Hematopoietic multipotent progenitor cell treated with erythropoietin and hydrocortisone succinate and interleukin-3 and kit ligand, for 6 days (in vitro differentiated cells): ENCODE measurements at places on chromosomes 16 and 17.

GRCh38 chr16:3577302-3577752, at the start of gene NLRC3:
Gene NLRC3 (minus strand): TSS chr16:3577403. CDS start chr16:3565036, 12,367 bp downstream.
- peak; percentile 48 for DNase-seq

DNA sequence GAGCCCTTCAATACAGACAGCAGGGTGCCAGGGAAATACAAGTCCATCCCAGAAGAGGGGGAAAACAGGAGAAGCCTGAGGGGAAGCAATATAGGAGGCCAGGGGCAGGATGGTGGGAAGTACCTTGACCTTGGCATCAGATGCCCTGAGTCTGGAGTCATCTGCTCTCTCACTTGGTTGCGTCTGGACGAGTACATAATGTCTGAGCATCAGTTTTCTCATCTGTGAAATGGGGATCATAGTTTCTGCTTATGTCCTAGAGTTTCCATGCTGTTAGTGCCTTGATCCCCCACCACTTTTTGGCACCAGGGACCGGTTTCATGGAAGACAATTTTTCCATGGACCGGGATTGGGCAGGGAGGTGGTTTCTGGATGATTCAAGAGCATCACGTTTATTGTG, 2.3 kb downstream of the STAT5A start:
- DNase-seq, result no peak

DNA sequence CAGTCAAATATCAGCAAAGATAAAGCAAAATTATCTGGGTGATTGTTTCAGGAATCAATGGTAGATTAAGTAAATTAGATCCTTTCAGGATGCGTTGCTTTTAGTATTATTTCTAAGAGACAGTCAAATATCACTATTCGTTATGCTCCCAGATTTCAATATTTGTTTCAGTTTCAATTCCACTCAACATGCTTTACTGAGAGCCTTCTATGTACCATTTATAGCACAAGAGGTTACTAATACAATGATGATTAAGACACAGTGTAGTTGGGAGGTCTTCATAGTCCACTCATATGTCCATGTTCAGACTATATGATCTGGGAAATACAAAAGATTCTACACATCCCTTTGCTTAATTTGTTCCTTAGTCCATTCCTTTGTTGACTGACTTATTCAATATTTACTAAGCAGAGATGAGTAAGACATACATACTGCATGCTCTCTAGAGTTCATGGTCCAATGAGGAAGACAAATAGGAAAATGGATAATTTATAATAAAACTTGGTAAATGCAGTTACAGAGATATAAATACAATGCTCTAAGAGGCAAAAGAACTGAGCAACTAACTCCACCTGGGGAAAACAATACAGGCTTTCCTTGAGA, 88.2 kb upstream of the NOG start:
- no peak for DNase-seq

DNA sequence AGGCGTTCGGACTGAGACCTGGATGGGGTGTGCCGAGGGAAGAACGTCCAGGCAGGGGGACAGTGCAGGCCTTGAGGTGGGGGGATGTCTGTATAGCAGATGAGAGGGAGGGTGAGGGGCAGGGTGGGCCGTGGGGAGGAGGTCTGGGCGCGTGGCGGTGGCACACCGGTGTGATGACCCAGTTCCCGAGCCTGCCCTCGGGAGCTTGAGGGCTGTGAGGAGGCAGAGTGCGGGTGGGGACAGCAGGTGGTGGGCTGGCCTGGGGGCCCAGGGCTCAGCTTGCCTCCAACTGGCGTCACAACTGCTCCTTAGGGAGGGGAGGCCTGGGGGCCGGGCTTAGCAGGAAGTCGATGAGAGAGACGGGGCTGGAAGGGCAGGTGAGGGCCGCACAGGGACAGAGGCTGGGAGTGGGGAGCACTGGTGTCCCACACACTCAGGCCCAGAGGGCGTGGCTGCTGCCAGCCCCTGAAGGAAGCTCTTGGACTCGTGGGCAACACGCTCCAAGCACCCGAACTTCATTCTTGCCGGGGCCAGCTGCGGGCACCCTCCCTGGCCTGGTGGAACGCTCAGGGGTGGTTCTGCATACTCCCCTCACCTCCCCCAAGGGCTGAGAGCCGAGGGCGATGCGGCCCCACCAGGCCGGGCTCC, 6.5 kb downstream of the CACNA1H start:
- DNase-seq, result no peak

- DNase-seq, result no peak
Measured at GRCh38 chr17:58446086-58446485, 28.8 kb upstream of the RNF43 start.

GRCh38 chr17:7440113-7440833, 961 bp downstream of the FGF11 start:
- peak; percentile 54 for DNase-seq

- no peak for DNase-seq
Measured at GRCh38 chr16:66103211-66103610, 263.3 kb upstream of the CDH5 start.

DNA sequence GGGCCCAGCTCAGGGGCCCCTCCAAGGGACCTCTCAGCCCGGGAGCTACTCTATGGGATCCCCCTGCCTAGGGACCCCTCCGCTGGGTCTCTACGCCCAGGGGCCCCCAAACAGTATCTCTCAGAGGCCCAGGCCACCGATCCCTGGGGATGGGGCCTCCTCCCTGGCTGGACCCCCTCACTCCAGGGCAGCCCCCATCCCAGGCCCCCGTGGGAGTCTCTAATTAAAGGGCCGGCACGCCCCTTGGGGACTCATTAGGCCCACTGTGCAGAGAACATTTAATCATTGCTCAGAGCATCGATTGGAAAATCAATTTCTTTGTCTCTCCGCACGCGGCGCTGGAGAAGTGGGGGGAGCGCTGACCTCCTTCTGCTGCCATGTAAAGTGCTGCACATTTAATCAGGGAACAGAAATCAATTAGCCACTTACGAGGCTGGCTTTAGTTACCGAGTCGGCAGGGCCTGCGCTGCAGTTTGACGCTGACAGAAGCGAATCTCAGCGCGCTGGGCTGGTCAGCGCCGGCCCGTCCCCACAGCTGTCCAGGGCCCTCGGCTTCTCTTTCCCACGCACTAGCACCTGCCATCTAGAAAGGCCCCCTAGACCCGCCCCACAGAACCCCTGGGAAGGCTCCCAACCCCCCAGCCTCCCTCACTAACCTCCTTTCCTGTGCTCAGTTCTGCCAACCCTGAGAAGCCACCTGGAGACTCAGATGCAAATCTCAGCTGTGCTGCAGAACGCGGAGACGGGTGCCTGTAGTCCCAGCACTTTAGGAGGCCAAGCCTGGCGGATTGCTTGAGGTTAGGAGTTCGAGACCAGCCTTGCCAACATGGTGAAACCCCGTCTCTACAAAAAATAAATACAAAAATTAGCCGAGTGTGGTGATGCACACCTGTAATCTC, 20.2 kb upstream of the C1QL1 start:
- DNase-seq, result no peak

- no peak for DNase-seq
Measured at GRCh38 chr16:66204756-66205155, 161.7 kb upstream of the CDH5 start.

DNA sequence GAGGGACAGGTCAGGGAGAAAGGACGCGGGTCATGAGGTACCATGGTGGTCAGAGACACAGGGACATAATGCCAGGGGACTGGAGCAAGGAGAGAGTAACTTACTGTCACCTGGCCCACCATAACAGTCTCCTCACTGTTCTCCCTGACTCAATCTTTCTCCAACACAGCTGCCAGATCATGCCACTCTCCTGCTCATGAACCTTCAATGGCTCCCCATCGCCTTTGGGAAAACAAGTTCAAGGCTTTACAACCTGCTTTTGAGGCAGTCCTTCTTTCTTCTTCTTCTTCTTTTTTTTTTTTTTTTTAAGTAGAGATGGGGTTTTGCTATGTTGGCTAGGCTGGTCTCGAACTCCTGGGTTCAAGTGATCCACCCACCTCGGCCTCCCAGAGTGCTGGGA, 22.9 kb downstream of the CNGB1 start:
- DNase-seq, result no peak

DNA sequence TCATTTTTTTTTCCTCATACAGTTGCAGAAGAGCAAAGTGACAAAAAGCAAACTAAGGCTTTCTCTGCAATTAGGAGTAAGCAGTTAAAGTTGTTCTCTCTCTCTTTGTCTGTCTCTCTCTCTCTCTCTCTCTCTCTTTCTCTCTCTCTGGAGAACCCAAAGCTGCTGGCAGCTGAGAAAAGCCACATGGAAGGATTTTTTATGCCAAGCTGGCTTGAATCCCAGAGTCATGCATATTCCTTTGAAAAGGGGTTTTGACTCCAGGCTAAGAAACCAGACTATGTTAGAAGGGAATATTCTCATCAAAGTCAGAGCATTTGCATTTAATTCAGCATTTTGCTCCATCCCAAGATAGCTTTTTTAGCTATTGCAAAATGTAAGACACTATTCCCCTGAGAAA, 1114.2 kb upstream of the GOT2 start:
- no peak for DNase-seq

DNA sequence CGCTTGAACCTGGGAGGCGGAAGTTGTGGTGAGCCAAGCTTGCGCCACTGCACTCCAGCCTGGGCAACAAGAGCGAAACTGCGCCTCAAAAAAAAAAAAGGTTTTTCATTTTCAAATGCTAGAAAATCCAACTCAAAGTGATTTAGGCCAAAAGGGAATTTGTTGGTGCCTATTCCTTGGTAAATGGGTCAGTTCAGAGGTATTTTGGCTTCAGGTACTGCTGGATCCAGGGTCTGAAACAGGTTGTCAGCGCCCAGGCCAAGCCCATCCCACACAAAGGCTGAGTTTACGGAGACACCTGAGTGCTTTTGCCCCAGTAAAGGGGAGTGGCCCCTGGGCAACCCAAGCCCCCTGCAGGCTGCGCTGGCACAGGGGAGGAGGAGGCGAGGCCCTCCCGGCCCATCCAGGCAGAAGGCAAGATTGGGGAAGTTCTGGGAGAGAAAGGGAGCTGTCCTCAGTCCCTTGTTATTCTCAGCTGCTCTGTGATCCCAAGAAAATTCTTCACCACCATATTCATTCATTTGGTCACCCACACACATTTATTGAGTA, 8.5 kb upstream of the JPH3 start:
- no peak for DNase-seq

- DNase-seq, result no peak
Measured at GRCh38 chr17:75668489-75668888, 1.4 kb downstream of the SAP30BP start.

DNA sequence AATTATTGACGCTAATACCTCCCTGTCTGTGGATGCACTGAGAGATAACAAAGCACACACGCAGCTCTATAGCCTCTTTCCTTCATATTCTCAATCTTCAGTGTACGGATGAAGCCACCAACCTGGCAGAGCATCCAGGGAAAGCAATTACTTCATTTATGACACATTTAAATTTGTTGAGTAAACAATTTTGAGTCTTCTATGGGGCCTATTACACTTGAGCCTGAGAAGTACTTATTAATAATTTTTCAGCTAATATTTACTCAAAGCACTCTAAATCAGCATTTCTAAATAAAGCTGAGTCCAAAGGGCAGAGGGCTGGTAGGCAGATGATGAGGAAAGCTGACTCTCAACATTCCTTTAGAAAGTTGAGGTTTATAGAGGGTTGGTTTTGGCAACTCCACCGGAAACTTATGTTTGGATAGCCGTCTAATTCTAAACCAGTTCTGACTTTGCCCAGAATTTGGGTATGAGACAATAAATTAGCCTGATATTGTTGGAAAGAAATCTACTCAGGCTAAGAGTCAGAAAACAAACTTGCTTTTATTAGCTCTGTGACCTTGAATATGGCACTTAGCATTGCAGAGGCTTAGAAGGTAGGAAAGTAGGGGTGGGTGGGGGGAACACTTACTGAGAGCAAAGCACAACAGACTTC, 643.5 kb downstream of the CDH11 start:
- no peak for DNase-seq

DNA sequence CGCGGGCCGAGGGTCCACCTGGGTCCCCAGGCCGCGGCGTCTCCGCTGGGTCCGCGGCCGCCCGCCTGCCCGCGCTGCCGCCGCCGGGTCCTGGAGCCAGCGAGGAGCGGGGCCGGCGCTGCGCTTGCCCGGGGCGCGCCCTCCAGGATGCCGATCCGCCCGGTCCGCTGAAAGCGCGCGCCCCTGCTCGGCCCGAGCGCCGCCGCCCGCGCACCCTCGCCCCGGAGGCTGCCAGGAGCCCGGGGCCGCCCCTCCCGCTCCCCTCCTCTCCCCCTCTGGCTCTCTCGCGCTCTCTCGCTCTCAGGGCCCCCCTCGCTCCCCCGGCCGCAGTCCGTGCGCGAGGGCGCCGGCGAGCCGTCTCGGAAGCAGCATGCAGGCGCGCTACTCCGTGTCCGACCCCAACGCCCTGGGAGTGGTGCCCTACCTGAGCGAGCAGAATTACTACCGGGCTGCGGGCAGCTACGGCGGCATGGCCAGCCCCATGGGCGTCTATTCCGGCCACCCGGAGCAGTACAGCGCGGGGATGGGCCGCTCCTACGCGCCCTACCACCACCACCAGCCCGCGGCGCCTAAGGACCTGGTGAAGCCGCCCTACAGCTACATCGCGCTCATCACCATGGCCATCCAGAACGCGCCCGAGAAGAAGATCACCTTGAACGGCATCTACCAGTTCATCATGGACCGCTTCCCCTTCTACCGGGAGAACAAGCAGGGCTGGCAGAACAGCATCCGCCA, 504 bp downstream of the FOXC2 start:
- no peak for DNase-seq

DNA sequence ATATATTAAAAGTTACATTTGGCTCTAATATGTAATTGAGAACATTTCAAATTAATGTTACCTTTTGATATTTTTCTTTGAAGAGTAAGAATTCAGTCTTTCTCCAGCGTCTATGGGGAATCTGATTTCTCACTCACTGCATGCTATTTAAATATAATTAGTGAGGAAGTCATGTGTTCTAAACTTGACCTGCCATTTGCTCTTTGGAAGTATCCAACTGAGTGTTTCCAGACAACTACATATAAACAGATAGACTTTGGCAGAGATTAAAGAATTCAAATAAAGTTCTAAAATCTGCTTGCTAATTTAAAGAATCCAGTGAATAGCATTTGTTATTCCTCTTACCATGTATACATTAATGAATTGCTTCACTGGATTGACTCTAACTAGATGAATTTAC, 23.5 kb downstream of the OMG start:
- no peak for DNase-seq

GRCh38 chr16:54890381-54890780, 40.3 kb upstream of the IRX5 start:
- DNase-seq, result no peak

DNA sequence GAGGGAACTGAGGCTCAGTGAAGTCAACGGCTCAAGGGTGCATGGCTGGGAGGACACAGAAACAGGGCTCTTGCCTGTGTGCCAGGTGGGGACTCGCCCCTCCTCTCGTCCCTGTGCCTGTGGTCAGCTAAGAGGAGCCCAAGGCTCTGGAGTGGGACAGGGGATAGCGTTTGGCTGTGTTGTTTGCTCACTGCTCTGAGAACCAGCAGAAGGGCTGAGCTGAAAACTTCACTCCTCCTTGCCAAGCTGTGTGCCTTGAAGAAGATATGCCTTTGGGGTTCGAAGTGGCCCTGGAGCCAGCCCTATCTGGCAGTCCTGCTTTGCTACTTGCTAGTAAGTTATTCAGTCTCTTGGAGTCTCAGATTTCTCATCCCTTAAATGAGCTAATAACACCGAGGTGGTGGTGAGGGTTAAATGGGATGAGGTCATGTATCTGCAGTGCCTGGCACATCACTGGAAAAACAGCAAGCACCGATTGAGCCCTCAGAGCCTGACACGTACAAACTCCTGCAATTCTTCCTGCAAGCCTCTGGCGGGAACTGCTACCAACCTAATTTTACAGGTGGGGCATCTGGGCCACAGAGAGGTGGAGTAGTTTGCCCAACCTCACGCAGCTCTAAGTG, 17.7 kb downstream of the FOXL1 start:
- no peak for DNase-seq

- no peak for DNase-seq
Measured at GRCh38 chr17:45364531-45365390, 47.9 kb upstream of the MAP3K14 start.

- no peak for DNase-seq
Measured at GRCh38 chr16:28168991-28169554, 42.7 kb downstream of the XPO6 start.
